ENCODE measurements at places on chromosomes 2 and 18.

GRCh38 chr2:205138735-205139134 lies 543.6 kb upstream of the NRP2 start:
- no peak for DNase-seq

- no peak for DNase-seq
These were observed 333.7 kb downstream of the DYSF start for GRCh38 chr2:71787108-71787415.

- no peak for DNase-seq
These were observed 151.2 kb downstream of the STK39 start for GRCh38 chr2:168096158-168096557.

DNA sequence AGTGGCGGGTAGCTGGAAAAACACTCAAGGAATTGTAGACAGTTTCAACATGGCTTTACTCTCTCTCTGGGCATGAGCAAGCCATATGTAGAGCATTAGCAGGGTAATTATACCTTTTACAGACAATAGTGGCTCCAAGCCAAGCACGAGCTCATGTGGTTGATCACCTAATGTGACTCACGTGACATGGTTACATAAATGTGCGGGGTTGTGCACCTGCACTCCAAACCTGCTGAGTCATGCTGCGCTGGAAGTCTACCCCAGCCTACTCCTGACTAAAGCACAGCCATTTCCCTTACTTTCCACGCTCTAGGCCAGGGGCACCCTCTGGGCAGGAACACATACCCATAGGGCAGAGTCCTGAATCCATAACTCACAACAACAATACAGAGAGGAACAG lies 232.8 kb downstream of the MBD5 start:
- DNase-seq: peak; percentile 10

DNA sequence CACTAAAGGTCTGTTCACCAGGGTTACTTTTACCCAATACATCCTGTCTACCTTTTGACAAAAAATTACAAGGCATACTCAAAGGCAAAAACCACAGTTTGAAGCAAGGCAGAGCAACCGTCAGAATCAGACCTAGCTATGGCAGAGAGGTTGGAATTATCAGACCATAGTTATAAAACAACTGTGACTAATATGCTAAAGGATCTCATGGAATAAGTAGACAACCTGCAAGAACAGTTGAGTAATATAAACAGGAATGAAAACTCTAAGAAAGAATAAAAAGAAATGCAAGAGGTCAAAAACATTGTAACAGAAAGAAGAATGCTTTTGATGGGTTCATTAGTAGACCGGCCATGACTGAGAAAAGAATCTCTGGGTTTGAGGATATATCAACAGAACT lies 318.8 kb upstream of the KCNH7 start:
- DNase-seq: peak; percentile 48

GRCh38 chr18:23401400-23402347 lies 51.4 kb upstream of the RIOK3 start:
- DNase-seq: peak; percentile 72

- no peak for DNase-seq
These were observed 62.4 kb downstream of the SERPINB8 start for GRCh38 chr18:64032312-64032711.

GRCh38 chr2:101818531-101819451 lies 121.3 kb downstream of the MAP4K4 start:
- peak; percentile 77 for DNase-seq
